ENCODE measurements at places on chromosomes 3 and 15.

DNA sequence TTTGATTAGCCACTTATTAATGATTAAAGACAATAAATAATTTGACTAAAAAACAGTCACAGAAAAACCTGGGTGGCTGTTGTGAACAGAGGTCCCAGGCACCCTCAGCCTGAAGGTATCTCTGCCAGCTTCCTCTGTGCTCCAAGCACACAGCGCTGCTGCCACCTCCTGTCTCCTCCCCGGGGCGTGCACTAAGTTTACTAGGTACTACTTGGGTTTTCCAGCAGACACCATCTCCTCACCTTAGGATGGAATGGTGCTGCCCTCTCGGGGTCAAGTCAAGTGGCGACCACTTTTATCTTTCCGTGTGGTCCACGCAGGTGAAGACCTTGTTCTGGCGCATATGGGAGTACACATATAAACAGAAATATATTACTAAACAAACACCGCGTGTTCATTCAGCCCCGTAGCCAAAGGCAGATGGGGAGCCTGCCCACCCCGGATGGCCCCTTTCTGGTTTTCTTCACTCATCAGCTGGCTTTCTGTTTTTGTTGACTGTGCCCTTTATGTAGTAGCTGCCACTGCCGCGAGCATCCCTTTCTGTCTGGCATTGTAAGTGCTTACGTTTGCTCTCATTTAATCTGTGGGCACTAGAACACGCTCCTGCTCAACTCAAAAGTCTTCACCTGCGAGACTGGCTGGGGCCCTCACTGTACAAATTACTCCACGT is 128.0 kb downstream of the LRIG1 start:
- DNase-seq: peak; percentile 69

DNA sequence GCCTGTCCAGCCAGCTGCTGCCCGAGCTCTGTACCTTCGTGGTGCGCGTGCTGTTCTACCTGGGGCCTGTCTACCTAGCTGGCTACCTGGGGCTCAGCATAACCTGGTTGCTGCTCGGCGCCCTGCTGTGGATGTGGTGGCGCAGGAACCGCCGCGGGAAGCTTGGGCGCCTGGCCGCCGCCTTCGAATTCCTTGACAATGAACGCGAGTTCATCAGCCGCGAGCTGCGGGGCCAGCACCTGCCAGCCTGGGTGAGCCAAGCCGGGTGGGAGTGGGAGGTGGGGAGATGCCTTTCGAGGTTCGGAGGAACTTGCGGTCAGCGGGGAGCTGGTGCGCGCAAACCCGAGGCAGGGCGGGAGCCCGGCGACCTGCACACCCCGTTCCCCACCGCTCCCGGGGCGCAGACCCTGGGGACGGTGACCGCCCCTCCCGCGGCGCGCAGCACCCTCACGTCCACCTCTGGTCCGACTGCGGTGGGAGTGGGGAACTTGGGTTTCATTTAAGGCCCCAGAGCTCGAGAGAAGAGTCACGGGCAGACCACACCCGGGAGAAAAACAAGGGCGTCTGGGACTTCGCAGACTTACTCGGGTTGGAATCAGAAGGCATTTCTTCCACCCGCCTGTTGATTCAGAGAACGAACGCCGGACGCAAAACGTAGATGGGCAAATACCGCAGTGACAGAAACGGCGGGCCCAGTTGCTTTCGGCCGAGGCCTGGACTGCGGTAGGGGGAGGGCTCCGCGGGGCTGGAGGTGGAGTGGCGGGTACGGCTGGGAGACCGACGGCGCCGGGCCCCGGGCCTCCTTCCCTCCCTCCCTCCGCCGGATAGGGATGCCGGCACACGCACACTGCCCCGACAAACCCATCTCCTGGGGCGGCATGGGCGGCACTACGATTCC is 708 bp downstream of the ESYT3 start:
- DNase-seq: peak; percentile 72

GRCh38 chr3:64399205-64399800 is 174.0 kb upstream of the PRICKLE2 start:
- DNase-seq: no peak

- no peak for DNase-seq
Observed at GRCh38 chr15:68302729-68303128, 25.2 kb downstream of the FEM1B start.

- no peak for DNase-seq
Observed at GRCh38 chr15:40565333-40566238, 744 bp upstream of the CCDC32 start.

DNA sequence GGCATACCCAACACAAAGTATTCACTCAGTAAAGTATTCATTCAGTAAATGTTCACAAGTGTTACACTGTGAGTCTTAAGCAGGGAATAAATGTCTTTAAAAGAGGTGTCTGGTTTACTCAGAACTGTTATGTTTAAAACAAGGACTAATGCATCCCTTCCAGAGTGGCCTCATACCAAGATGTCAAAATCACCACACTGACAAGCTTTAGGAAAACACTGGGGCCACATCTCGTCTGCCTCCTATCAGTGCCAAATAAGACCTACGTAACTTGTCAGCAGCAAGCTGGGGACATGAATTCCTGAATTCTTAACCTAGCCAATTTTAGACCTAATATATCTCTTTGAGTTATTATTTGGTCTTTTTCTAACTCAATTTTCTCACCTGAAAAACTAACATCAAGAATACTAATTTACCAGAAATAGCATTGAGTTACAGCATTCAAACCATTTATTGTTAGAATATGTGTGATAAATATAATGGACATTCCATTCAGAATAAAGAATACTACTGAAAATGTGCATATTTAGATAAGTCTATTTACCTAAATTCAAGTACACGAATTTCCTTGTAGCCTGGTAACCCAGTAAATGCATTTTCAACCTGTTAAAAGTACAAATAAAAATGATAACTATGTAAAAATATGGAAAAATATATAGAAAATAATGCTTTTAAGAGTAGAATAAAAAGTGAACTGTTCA is 51.3 kb downstream of the IMPG2 start:
- no peak for DNase-seq

DNA sequence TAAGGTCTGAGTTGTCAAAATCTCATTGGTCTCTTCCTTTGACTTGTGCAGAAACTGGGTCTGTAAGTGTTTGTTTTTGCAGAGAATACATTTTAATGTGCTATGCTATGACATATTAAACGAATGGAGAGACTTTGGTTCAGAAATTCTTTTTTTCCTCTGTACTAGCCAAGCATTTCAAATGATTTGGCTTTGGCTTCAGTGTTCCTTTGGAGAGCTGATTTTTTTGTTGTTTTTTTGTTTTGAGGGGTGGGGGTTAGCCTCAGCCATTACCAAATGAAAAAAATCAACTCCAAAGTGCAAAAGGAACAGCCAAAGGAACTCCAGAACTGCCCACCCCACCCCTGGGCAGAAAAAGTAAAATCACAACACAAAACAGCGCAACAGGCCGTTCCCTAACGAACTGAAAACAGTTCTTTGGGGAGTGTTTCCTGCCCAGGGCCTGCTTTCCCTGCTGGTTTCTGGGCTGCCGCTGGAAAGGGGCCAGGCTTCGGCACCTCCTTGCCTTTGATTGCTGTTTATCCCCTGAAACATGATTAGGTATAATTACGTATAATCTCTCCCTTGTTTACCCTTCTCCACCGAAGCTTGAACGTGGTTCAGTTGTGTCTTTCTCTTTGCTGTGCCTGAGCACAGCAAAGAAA is 57.6 kb upstream of the NEO1 start:
- no peak for DNase-seq

DNA sequence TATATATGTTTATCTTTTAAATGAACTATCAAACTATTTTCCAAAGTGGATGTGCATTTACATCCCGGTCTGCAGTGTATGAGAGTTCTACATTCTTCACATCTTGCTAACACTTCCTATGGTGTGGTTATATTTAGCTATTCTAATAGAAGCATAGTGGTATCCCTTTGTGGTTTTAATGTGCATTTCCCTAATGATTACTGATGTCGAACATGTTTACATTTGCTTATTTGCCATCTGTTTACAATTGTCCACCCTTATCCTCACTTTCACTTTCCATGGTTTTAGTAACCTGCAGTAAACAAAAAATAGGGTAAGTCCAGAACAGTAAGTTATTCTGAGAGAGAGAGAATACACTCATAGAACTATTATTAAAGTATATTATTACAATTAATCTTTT is 360.5 kb upstream of the NAALADL2 start:
- no peak for DNase-seq

DNA sequence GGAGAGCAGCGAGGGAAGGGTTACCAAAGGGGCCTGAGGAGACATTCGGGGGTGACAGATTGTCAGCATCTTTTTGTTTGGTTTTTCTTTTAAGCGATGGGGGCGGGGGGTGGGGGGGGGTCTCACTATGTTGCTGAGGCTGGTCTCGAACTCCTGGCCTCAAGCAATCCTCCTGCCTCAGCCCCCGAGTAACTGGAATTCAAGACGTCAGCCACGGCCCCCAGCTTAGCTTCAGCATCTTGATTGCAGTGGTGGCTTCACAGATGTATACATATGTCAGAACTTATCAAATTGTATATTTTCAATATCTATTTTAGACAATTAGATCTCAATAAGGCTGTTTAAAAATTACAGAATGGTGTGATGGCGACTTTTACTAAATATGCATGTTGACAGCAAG is 30.9 kb downstream of the ZDHHC19 start:
- no peak for DNase-seq

DNA sequence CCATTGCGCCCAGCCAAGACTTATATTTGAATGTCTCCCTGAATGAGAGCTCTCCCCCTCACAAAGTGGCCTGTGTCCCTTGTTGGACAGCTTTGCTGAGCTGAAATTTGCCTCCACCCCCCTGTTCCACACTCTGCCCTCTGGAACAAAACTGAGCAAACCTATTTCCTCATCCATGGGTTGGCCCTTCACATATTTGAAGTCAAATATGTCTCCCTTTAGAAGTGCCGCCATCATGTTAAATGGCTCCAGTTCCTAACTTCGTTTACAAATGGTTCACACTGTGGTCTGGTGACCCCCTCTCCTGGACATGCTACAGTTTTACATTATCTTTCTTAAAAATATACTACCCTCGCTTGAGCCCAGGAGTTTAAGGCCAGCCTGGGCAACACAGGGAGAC is 4.6 kb downstream of the PLIN1 start:
- no peak for DNase-seq
